CD4-positive, alpha-beta T cell (primary cell): ENCODE measurements at places on chromosomes 2 and 18. TPM values are rescaled to one million over a fixed set of nuclear protein-coding genes. Genes with fewer than 3 reads are reported as not detected.
A peak's percentile ranks its signal among the peaks of the same experiment; 100 is the strongest.

Gene TMEM169
- 0.53 TPM for total RNA-seq

Gene REV1
- total RNA-seq, result 39.8 TPM

Gene MMADHC
- 77.3 TPM for total RNA-seq

Gene CHMP3
- 65.3 TPM for total RNA-seq

Gene C2orf66
- total RNA-seq, result not detected

Gene CKAP2L
- total RNA-seq, result 0.50 TPM

DNA sequence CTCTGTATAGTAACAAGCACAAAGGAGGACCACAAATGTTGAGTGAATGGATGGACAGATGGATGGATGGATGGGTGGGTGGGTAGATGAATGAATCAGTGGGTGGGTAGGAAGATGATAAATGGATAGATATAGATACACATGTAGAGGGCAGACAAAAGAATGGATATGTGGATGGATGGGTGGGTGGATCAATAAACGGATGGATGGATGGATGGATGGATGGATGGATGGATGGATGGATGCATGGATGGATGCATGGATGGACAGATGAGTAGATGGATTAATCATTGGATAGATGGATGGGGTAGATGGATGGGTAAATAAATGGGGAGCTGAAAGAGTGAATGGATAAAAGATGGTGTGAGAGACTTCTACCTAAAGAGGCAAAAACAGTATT is 92.3 kb upstream of the GPR45 start:
- H3K27me3 ChIP-seq, result peaks cover 36% of the 10 kb centered on the region
- H3K4me3 ChIP-seq, result no peak overlapping the region
- peaks cover 5% of the 10 kb centered on the region for H3K4me1 ChIP-seq
- H3K36me3 ChIP-seq, result no peaks in the 10 kb centered on the region
- DNase-seq, result no peak

- H3K27me3 ChIP-seq, result no peaks in the 10 kb centered on the region
- no peak for DNase-seq
- no peak overlapping the region for H3K27ac ChIP-seq
- no peaks in the 10 kb centered on the region for H3K4me1 ChIP-seq
- H3K36me3 ChIP-seq, result no peaks in the 10 kb centered on the region
These were observed 345.1 kb downstream of the CYP26B1 start for GRCh38 chr2:71802556-71802955.

DNA sequence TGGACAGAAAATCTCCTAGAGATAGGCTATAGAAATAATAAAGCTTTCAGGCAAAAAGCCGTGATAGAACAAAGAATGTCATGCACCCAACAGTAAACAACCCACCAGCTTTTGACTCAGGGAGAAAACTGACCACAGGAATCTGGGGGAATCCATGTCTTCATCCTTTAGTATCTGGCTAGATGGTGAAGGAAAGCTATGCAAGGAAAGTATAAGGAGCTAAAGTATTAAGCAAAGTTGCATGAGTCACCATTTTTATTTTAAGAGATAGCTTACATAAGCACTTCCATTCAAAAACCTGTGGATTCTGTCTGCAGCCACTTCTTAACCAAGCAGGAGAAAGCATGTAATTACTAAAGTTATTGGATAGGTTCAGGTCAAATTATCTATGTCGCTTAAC is 363.8 kb downstream of the LRP1B start:
- H3K36me3 ChIP-seq, result no peaks in the 10 kb centered on the region
- H3K4me1 ChIP-seq, result no peaks in the 10 kb centered on the region
- no peak overlapping the region for H3K4me3 ChIP-seq
- no peak for DNase-seq

GRCh38 chr2:126660971-126661370 is 5.0 kb downstream of the GYPC start:
- no peak overlapping the region for H3K4me3 ChIP-seq
- peaks cover 84% of the 10 kb centered on the region for H3K4me1 ChIP-seq
- no peak for DNase-seq
- H3K27me3 ChIP-seq, result no peaks in the 10 kb centered on the region
- H3K27ac ChIP-seq, result peak overlapping the region; percentile 80
- peaks cover 12% of the 10 kb centered on the region for H3K36me3 ChIP-seq

DNA sequence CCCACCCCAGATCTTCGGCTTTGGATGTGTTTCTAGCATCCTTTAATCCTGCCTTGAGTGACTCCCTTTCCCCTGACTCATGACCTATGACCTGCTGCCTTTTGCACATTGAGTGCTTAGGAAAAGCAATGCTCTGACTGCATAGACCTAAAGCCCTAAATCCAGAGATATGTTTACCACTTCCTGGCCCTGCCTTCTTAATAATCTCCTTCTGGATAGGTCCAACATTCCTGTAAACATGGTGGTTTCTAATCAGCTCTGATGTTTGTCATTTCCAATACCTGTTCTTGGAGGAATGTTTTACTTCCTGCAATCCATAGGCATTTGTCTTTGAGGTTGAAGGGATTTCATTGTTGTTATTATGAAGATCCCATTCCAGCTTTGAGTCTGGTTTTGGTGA is 2.3 kb downstream of the SLC3A1 start:
- no peak overlapping the region for H3K27ac ChIP-seq
- no peaks in the 10 kb centered on the region for H3K4me1 ChIP-seq
- DNase-seq, result no peak
- no peak overlapping the region for H3K4me3 ChIP-seq
- H3K36me3 ChIP-seq, result no peaks in the 10 kb centered on the region

DNA sequence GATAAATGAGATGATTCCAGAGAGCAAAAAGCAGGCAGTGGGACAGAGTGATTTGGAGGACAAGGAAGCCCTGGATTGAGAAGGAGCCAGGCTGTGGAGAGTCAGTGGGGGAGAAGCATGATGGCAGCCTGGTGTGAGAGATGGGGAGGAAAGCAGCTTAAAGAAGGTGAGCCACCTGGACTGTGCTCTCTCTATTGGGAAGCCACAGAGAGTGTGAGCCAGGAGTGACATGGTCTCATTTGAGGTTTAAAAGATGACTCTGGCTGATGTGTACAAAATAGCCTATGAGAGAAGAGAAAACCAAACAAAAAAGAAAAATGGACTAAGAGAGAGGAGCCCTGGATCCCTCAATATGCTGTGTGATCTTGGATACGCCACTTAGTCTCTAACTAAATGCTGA is 12.9 kb upstream of the EPAS1 start:
- no peak for DNase-seq
- no peaks in the 10 kb centered on the region for H3K4me1 ChIP-seq
- no peak overlapping the region for H3K4me3 ChIP-seq
- no peaks in the 10 kb centered on the region for H3K27me3 ChIP-seq

GRCh38 chr2:109409321-109410038 is 204.3 kb downstream of the SEPTIN10 start:
- H3K27me3 ChIP-seq, result no peaks in the 10 kb centered on the region
- H3K27ac ChIP-seq, result no peak overlapping the region
- no peaks in the 10 kb centered on the region for H3K36me3 ChIP-seq
- no peak overlapping the region for H3K4me3 ChIP-seq
- H3K4me1 ChIP-seq, result no peaks in the 10 kb centered on the region

DNA sequence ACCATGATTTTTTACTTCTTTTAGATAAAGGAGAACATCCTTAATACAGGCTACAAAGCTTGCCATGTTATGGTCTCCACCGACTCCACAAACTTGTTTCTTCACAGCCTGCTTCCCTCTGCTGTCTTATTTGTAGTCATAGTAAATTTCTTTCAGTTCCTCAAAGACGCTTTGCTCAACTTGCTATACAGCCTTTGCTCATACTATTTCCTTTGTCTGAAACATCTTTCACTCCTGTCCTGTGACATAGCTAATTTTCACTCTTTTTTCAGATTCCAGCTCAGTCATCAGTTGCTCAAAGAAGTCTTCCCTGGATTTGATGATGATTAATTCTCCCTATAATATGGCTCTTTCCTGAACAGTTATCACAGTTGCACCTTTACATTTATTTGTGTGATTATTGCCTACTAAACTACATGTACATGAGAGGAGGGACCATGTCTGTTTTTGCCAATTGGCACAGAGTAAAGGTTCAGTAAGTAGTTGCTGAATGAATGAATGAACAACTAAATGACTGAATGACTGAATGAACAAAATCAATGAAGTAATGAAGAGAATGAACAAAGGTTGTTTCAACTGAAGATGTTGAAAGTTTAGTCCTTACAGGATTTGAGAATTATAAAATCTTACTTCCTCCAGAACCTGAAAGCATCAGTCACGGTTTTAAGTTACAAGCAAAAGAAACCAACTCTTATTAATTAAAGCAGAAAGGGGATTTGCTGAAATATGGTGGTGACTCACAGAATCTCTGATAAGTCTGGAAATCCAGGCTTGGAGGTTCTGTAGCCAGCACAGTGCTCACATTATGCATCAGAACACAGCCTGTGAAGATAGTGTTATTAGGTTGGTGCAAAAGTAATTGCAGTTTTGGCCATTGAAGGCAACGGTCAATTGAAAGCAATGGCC is 186.4 kb upstream of the FAM98A start:
- no peaks in the 10 kb centered on the region for H3K36me3 ChIP-seq
- DNase-seq, result no peak
- H3K27ac ChIP-seq, result no peak overlapping the region
- no peaks in the 10 kb centered on the region for H3K4me1 ChIP-seq
- no peaks in the 10 kb centered on the region for H3K27me3 ChIP-seq
- H3K4me3 ChIP-seq, result no peak overlapping the region

DNA sequence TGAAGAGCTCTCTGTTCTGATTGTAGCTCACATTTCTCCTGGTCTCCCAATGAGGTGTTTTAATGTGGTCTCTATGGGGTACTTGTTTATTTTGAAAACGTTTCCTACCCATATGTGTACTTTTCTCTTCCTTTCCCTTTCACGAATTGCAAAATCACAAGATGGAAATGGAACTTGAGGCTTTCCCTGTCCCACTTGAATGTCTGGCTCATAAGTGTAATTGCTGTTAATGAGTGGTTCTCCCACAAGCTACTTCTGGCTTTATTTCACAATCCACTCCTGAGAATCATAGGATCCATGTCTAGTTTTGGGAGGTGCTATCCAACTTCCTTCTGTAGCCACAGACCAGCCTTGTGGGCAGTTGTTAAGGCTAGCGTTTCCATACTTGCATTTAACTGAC is 81.1 kb upstream of the CAVIN2 start:
- H3K27me3 ChIP-seq, result no peaks in the 10 kb centered on the region
- H3K27ac ChIP-seq, result no peak overlapping the region
- H3K4me3 ChIP-seq, result no peak overlapping the region

DNA sequence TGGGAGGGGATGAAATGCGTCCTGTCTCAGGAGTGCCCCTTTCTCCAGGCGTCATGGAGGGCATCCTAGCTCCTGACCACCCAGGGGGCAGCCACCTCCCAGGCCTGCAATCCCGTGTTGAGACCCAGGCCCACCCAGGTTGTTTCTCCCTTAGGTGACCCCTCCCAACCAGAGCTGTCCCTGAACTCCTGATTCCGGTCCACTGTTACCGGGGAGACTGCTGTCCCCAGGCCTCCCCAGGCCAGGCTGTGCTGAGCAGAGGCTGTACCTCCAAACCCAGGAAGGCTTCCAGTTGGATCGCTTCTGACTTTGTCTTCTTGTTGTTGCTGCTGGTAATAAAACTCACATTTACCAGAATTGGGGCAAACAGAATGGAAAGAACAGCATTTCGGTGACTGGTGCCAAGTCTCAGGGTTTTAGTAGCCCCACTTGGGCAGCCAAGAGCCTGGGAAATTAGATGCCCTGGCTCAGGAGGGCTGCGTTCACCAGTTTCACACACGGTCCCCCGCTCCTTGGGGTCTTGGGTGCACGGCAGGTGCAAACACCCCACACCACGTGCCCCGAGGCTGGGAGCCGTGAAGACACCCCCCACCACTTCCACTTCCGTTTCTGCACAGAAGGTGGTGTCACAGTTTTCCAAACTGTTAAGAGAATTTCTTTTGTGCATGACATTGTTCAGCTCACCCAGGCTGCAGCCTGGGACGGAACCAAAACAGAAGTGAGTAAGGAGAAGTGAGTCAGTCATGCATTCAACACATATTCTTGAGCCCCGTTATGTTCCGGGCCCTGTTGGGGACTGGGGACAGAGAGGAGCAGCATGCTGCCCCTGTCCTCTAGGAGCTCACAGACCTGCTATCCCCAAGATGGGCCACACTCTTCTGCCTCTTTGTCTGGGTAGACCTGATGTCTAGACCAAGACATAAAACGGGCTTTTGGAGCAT is 29.4 kb downstream of the ITM2C start:
- no peaks in the 10 kb centered on the region for H3K27me3 ChIP-seq
- DNase-seq, result peak; percentile 32
- no peak overlapping the region for H3K4me3 ChIP-seq
- H3K27ac ChIP-seq, result no peak overlapping the region
- H3K4me1 ChIP-seq, result peaks cover 17% of the 10 kb centered on the region

GRCh38 chr18:6951336-6952090 is 166.1 kb downstream of the LAMA1 start:
- H3K27ac ChIP-seq, result no peak overlapping the region
- no peaks in the 10 kb centered on the region for H3K27me3 ChIP-seq
- H3K4me3 ChIP-seq, result no peak overlapping the region
- no peak for DNase-seq
